ENCODE measurements at places on chromosomes 7 and 10. TPM values are rescaled to one million over a fixed set of nuclear protein-coding genes. Genes with fewer than 3 reads are reported as not detected.

Gene CYP26C1
- polyA plus RNA-seq: 0.05 TPM

Gene TSPAN12
- polyA plus RNA-seq: 182 TPM

Gene NPFFR1
- polyA plus RNA-seq: 0.10 TPM

Gene EMX2
- 150 TPM for polyA plus RNA-seq

Gene CHRM2
- 3.2 TPM for polyA plus RNA-seq

Gene AQP1
- polyA plus RNA-seq: 224 TPM

Gene SGMS1
- 55.8 TPM for polyA plus RNA-seq

Gene PTPN20
- 1.4 TPM for polyA plus RNA-seq

Gene SPDYE8
- polyA plus RNA-seq: 0.92 TPM

Gene GPNMB
- polyA plus RNA-seq: 34.0 TPM

Measured in left renal cortex interstitium (tissue), 4 donors.